ENCODE measurements at places on chromosomes 12 and 14.

- H3K4me3 ChIP-seq, result no peak overlapping the region
- no peak for DNase-seq
- H3K4me1 ChIP-seq, result no peaks in the 10 kb centered on the region
- H3K36me3 ChIP-seq, result no peaks in the 10 kb centered on the region
Measured at GRCh38 chr14:55914771-55915170, 203.4 kb upstream of the PELI2 start.

DNA sequence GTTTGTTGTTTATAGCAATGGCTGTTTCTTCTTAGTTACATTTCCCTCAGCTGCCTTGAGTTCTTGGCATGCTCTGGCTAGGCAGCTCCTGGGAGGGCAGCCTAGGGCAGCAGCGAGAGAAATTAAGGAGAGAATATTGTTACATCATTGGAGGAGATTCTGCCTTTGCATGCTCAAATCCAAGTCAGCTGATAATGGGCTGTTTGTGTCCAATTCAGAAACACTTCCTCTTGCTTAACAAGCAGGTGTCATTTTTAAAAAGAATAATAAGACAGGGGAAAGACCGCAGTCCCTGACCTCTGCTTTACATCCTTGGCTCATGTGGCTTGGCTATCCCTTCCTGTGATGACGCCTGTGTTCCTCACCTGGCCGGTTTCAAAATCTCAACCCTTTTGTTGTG, 76.9 kb downstream of the ESR2 start:
- H3K27me3 ChIP-seq, result no peaks in the 10 kb centered on the region
- H3K27ac ChIP-seq, result no peak overlapping the region
- DNase-seq, result no peak
- peaks cover 23% of the 10 kb centered on the region for H3K4me1 ChIP-seq

DNA sequence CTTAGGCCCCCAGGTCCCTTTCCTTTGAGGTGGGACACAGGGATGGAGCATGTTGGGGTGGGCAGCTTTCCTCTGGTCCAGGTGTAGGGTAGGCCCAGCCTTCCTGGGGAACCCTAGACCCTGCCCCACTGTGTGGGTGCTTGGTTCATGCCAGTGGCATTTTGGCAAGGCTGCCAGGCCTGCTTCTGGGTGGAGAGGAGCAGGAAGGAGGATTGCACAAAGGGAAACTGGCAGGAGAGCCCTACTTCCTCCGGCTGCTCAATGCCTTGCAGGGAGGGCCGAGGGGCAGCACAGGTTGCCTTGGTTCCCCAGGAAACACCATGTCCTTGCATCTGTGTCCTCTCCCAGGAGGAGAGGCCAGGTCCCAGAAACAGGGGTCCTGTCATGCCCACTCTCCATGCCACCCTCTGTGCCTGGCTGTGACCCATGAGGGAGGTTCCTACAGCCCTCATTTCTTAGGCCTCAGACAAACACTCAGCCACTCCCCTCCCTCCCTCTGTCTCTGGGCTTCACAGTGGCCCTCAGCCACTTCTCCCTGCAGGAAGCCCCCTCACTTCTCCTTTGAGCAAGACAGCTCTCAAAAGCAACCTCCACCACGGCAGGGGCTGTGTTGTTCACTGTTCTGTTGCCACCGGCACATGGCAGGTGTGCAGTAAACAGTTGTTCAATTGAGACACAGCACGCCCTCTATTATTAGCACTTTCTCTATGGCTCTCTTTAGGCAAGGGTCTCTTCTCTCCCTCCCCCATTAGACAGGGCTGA, 6.8 kb upstream of the KRT80 start:
- no peak for DNase-seq
- peak overlapping the region; percentile 42 for H3K27ac ChIP-seq
- no peak overlapping the region for H3K4me3 ChIP-seq
- peaks cover 6% of the 10 kb centered on the region for H3K4me1 ChIP-seq
- H3K27me3 ChIP-seq, result no peaks in the 10 kb centered on the region
- H3K36me3 ChIP-seq, result no peaks in the 10 kb centered on the region

- H3K4me1 ChIP-seq, result no peaks in the 10 kb centered on the region
- H3K36me3 ChIP-seq, result no peaks in the 10 kb centered on the region
- no peak overlapping the region for H3K27ac ChIP-seq
- no peak overlapping the region for H3K4me3 ChIP-seq
Measured at GRCh38 chr12:7411343-7411742, 32.6 kb downstream of the CD163L1 start.

GRCh38 chr14:51621654-51622053, 30.1 kb upstream of the FRMD6 start:
- H3K4me3 ChIP-seq, result no peak overlapping the region
- peaks cover 12% of the 10 kb centered on the region for H3K4me1 ChIP-seq
- no peaks in the 10 kb centered on the region for H3K27me3 ChIP-seq

GRCh38 chr14:32587461-32587860, 258.4 kb downstream of the AKAP6 start:
- no peaks in the 10 kb centered on the region for H3K27me3 ChIP-seq
- H3K27ac ChIP-seq, result no peak overlapping the region
- no peaks in the 10 kb centered on the region for H3K36me3 ChIP-seq
- no peak for DNase-seq
- H3K4me1 ChIP-seq, result no peaks in the 10 kb centered on the region
- no peak overlapping the region for H3K4me3 ChIP-seq

DNA sequence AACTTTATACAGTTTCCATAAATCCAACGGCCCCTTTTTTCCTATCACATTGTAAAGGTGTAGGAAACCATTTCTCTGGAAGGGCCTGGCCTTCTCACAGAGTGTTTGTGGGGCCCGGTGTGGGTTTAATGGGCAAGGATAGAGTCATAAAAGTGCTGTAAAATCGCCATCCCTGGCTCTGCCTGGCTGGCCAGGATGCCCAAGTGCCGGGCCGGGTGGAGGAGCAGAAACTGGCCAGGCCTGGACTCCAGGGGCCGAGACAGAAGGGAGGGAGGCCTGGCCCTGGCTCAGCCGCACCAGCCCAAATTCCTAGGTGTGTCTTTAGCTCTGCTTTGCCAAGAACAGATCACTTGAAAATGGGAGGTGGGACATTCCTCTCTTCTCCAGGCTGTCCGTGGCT, 77.1 kb upstream of the DICER1 start:
- H3K27ac ChIP-seq, result no peak overlapping the region
- no peak overlapping the region for H3K4me3 ChIP-seq
- no peak for DNase-seq
- no peaks in the 10 kb centered on the region for H3K4me1 ChIP-seq
- no peaks in the 10 kb centered on the region for H3K27me3 ChIP-seq

DNA sequence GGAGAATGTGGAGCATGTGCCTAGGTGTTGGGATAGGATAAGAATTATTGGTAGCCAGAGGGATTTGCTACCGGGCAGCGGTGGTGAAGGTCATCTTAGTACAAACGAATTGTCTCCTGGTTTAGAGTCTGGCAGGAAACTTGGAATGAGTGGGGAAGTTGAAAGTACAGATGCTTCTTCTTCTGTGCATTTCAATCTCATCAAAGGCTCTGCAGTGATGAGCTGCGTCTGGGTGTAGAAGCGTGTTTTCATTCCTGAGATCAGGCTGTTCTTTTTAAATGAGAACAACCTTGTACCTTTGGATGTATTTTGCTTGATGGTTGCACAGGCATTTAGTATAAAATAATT, 2.1 kb downstream of the WNK1 start:
- peak overlapping the region; percentile 97 for H3K4me3 ChIP-seq
- H3K4me1 ChIP-seq, result peaks cover 16% of the 10 kb centered on the region
- H3K27me3 ChIP-seq, result no peaks in the 10 kb centered on the region
- H3K27ac ChIP-seq, result peak overlapping the region; percentile 50
- DNase-seq, result no peak

GRCh38 chr12:23891115-23891514, 58.4 kb downstream of the SOX5 start:
- no peak overlapping the region for H3K27ac ChIP-seq
- no peaks in the 10 kb centered on the region for H3K4me1 ChIP-seq
- H3K36me3 ChIP-seq, result no peaks in the 10 kb centered on the region
- H3K27me3 ChIP-seq, result no peaks in the 10 kb centered on the region
- no peak overlapping the region for H3K4me3 ChIP-seq
- no peak for DNase-seq

DNA sequence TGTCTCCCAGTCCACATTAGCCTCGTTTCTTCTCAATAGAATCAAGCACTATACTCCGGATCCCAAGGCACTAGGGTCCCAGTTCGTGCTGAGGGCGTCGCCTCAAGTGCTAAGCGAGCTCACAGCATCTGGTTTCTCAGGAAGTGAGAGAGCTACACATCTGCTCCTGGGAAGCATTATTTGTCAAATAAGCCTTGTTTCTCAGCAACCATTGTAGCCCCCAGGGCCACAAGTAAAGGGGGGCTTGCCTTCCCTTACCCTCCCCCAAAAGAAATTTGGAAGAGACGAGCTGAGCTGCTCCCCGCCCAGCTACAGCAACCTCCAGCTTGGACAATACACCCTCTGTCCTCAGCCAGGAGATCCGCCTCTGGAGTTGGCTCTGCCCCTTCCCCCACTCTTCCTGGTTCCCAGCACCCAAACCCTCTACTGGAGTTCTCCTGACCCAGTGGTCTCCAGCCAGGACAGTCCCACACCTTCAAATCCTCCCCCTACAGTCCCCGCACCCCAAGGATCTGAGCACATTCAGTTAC, 5.7 kb upstream of the TNS2 start:
- H3K27ac ChIP-seq, result no peak overlapping the region
- H3K36me3 ChIP-seq, result peaks cover 5% of the 10 kb centered on the region
- H3K27me3 ChIP-seq, result no peaks in the 10 kb centered on the region
- no peak overlapping the region for H3K4me3 ChIP-seq
- DNase-seq, result no peak
- peaks cover 42% of the 10 kb centered on the region for H3K4me1 ChIP-seq

GRCh38 chr12:75364919-75365318, 26.0 kb upstream of the GLIPR1L2 start:
- no peaks in the 10 kb centered on the region for H3K27me3 ChIP-seq
- H3K36me3 ChIP-seq, result no peaks in the 10 kb centered on the region
- no peak overlapping the region for H3K4me3 ChIP-seq
- H3K27ac ChIP-seq, result no peak overlapping the region
- H3K4me1 ChIP-seq, result no peaks in the 10 kb centered on the region

- no peak for DNase-seq
- no peaks in the 10 kb centered on the region for H3K27me3 ChIP-seq
- H3K4me3 ChIP-seq, result no peak overlapping the region
- no peaks in the 10 kb centered on the region for H3K36me3 ChIP-seq
- peaks cover 9% of the 10 kb centered on the region for H3K4me1 ChIP-seq
Measured at GRCh38 chr14:102602421-102603292, 10.2 kb downstream of the RCOR1 start.

DNA sequence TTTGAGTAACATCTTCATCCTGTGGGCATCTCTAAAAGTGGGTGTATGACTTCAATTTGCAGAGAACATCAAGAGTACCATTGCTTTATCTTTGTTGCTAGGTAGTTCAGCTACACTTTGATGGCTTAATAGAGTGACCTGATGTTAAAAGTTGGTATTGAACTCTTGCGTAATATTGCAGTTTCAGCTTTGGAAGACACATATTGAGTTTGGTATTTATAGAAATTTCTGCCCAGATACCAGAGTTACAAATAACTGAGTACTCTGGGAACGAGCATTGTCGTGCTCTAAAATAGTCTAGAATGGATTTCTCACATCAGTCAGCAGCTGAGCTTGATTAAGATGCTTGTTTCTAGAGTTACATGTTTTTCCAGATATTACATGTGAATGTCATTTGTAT, 24.8 kb upstream of the AKAP5 start:
- peaks cover 2% of the 10 kb centered on the region for H3K36me3 ChIP-seq
- no peak for DNase-seq
- H3K27me3 ChIP-seq, result no peaks in the 10 kb centered on the region
- peaks cover 41% of the 10 kb centered on the region for H3K4me1 ChIP-seq

GRCh38 chr14:93903342-93904184, 23.6 kb upstream of the FAM181A start:
- no peaks in the 10 kb centered on the region for H3K27me3 ChIP-seq
- peaks cover 17% of the 10 kb centered on the region for H3K4me1 ChIP-seq
- H3K27ac ChIP-seq, result peak overlapping the region; percentile 25
- no peaks in the 10 kb centered on the region for H3K36me3 ChIP-seq
- no peak for DNase-seq

- peak overlapping the region; percentile 41 for H3K4me3 ChIP-seq
- no peaks in the 10 kb centered on the region for H3K27me3 ChIP-seq
- peaks cover 20% of the 10 kb centered on the region for H3K4me1 ChIP-seq
- peak overlapping the region; percentile 5 for H3K27ac ChIP-seq
Measured at GRCh38 chr14:51860825-51861499, 550 bp downstream of the GNG2 start.

GRCh38 chr12:11726659-11727058, 77.2 kb downstream of the ETV6 start:
- no peak for DNase-seq
- no peak overlapping the region for H3K27ac ChIP-seq
- no peaks in the 10 kb centered on the region for H3K27me3 ChIP-seq
- H3K4me1 ChIP-seq, result peaks cover 23% of the 10 kb centered on the region

- no peaks in the 10 kb centered on the region for H3K4me1 ChIP-seq
- DNase-seq, result no peak
- no peak overlapping the region for H3K27ac ChIP-seq
- H3K4me3 ChIP-seq, result no peak overlapping the region
Measured at GRCh38 chr12:107131832-107132616, 38.7 kb upstream of the CRY1 start.

DNA sequence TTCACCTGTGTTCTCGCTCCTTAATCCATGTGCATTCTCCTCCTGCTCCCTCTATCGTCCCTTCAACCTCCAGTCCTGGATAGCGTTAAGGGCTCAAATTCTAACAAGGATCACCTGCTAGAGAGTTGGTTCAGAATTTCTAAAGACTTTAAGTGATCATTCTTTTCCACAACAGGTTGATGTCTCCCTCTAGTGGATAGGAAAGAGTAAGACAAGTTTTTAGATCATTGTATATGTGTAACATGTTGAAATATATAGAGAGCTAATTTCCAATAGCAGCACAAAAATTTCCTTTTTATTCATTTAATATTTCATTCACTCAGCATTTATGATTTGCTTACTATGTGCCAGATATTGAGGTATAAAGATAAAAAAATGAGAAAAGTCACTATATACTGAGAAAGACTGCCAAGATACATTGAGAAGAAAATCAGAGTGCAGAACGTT, 9.3 kb upstream of the ESR2 start:
- DNase-seq, result peak; percentile 56
- H3K4me1 ChIP-seq, result no peaks in the 10 kb centered on the region
- H3K27ac ChIP-seq, result no peak overlapping the region
- H3K4me3 ChIP-seq, result no peak overlapping the region

- no peak overlapping the region for H3K27ac ChIP-seq
- H3K4me1 ChIP-seq, result no peaks in the 10 kb centered on the region
- DNase-seq, result no peak
- H3K4me3 ChIP-seq, result no peak overlapping the region
- H3K27me3 ChIP-seq, result no peaks in the 10 kb centered on the region
Measured at GRCh38 chr12:98179151-98179550, 336.2 kb upstream of the TMPO start.

DNA sequence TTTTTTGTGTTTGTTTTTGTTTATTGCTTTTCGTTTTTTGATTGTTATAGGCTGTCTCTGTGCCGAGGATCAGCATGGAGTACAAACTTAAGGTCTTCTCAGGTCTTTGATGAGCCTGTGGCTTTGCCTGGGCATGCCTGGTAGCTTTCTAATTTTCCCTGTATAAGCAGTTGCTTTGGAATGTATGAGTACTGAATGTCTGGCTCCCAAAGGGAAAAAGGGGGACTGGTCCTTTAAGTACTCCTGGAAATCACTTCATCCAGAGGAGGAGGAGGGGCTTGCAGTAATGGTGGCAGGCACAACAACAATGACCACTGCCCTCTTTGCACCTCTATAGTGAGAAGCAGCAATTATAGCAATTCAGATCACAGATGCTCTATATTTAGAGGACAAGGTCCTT, 67.6 kb upstream of the TTC7B start:
- no peak overlapping the region for H3K4me3 ChIP-seq
- H3K27me3 ChIP-seq, result no peaks in the 10 kb centered on the region
- no peaks in the 10 kb centered on the region for H3K36me3 ChIP-seq
- no peak overlapping the region for H3K27ac ChIP-seq

All from Caco-2 (cell line).